Sciatic nerve (tissue), 2 donors: ENCODE measurements at places on chromosomes 12 and 14.
A peak's percentile ranks its signal among the peaks of the same experiment; 100 is the strongest.

DNA sequence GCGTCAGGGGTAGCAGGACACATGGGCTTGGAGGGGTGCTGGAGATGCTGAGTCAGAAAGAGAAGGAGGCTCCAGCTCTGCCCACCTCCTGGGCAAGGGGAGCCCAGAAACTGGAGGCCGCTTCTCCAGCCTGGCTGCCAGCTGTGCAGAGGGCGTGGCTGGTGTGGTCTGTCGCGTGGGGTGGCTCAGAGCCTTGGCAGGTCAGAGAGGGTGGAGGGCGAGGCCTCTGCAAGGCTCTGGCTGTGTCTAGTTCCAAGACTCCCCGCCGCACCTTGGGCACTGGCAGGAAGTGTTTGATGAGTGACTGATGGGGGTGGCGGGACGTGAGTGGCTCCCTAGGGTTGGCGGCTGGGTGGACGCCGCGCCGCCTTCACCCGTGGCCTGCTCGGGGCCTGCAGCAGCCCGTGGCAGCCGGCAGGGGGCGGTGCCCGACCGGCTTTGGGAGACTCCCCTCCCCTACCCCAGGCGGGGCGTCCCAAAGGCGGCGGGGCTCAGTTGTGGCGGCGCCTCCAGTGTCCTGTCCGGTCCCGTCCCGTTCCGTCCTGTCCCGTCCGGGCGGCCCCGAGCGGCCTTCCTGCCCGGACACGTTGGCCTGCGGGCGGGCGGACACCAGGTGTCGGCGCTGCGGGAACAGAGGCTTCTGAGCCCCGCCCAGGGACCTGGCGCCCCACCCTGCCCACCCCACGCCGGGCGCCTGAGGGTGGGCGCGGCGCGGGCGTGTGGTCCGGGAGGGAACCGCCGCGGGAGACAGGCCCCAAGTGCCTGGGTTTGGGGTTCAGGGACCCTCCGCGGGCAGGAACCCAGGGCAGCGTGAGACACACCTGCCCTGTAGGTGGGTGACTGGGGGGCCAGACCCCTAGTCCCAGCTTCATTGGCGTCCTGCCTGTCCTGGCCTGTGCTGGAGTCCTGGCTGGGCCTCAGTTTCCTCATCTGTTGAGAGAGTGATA, 39.7 kb downstream of the KRT80 start:
- peak; percentile 81 for DNase-seq

DNA sequence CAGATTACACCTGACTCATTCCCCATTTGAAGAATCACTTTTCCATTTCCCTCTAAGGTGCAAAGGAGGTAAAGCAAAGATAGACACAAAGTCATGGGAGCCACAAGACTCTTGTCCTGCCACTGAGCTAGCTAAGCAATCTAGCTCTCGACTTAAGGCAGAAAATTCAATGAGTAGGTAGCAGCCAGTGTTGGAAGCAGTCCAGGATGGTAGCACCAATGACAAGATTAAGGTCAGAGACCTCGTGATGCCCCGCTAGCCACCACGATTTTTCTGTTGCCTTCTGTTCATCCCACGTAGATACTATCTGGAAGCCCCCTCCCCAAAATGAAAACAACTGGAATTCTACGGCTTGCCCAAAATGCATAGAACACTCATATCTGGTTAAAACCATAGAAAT, 1.4 kb downstream of the VAMP1 start:
- no peak for DNase-seq

DNA sequence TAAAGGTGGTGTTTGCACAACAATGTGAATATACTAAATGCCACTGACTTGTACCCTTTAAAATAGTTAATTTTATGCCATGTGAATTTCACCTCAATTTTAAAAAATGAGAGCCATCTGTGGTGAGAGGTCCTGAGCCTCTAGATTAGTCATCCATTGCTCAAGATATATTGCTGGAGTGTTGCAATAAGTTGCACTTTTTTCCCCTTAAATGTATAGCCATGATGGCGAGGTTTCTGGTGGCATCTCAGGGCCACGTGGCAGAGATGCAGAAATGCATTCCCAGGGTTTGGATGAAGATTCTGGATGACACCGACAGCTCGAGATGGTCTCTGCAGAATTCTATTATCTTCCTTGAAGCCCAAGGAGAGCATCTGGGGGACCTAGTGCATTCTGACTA, 153.7 kb downstream of the AACS start:
- no peak for DNase-seq

- no peak for DNase-seq
These were observed 28.2 kb downstream of the GYS2 start for GRCh38 chr12:21576431-21576830.

- DNase-seq, result peak; percentile 31
These were observed 1.0 kb downstream of the RTL1 start for GRCh38 chr14:100902295-100903133.
